ENCODE measurements at places on chromosomes 16 and 17.

GRCh38 chr17:58336456-58337209 is 8.0 kb upstream of the TSPOAP1 start:
- no peak for DNase-seq

DNA sequence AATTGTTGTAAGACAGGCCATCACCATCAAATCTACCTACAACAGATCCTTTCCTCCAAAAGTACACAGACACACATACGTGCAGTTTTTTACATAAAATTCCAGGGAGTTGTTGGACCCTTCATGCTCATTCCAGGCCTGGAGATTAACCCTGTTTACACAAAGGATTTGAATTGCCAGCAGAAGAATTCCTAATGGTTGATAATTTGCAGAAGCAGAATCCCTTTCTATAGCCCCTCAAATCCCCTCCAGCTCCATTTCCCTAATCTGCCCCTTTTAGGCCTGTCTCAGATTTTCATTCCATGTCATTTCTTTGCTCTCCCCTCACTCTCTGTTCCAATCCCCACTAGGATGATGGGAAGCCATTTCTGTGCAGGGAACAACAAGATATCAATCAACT is 102.9 kb upstream of the TOX3 start:
- DNase-seq: no peak

- no peak for DNase-seq
Measured at GRCh38 chr16:65855171-65856145, 511.0 kb upstream of the CDH5 start.

DNA sequence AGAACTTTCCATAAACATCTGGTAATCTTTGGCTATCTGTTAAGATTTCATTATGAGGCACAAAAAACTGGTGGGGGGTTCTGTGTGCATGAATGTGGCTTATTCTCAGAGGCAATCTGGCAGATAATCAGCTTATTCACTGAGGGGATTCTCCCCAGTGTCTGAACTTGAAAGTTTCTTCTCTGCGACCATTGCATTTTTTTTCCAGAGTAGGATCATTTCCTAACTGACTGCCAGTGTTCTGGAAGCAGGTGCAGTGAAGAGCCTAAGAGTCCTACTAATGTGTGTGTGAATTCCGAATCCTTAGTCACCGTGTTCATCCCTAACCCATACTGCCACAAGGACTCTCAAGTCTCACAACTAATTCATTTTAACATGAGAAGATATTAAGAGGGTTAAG is 64.9 kb upstream of the LRRC37A3 start:
- no peak for DNase-seq

DNA sequence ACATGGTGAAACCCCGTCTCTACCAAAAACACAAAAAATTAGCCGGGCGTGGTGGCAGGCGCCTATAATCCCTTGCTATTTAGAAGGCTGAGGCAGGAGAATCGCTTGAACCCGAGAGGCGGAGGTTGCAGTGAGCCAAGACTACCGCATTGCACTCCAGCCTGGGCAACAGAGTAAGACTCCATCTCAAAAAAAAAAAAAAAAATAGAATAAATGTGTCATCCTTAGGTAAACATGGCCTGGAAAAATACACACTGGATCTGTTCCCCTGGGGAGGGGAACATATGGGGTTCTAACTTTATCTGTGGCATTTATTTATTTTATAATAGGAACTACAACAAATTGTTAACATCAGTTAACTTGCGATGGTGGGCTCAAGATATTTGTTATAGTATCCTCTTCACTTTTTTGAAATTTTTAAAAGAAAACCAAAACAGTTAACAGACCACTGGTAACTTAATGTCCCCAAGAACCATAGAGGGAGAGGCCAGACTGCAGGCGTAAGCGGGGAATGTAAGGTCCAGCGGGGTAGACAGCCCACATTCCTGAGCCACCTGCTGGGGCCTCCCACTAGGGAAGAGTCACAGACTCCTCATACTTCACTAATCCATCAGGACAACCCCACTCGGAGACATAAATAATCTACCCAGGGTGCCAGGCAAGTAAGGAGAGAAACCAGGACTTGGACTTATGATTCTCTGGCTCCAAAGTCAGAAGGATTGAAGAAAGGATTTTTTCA is 12.5 kb upstream of the TXNDC11 start:
- no peak for DNase-seq

GRCh38 chr17:28033972-28034714 is 8.3 kb upstream of the NLK start:
- no peak for DNase-seq

DNA sequence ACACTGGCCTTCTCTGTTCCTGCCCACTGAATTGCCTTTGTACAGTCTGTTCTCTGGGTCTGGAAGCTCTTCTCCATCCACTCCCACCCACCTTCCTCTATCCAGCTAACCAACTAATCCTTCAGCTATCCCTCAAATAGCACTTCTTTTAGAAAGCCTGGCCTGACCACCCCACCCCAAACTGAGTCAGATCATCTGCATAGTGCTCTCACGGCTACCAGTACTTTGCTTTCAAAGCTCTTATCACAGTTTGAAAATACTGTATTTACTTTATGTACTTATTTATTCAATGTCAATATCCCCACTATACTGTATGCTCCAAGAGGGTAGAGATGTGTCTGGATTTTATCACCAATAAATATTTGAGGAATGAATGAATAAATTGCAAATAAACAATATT is 4.5 kb upstream of the CLDN7 start:
- DNase-seq: no peak

GRCh38 chr16:84502581-84502980 is 1.9 kb downstream of the MEAK7 start:
- DNase-seq: no peak

DNA sequence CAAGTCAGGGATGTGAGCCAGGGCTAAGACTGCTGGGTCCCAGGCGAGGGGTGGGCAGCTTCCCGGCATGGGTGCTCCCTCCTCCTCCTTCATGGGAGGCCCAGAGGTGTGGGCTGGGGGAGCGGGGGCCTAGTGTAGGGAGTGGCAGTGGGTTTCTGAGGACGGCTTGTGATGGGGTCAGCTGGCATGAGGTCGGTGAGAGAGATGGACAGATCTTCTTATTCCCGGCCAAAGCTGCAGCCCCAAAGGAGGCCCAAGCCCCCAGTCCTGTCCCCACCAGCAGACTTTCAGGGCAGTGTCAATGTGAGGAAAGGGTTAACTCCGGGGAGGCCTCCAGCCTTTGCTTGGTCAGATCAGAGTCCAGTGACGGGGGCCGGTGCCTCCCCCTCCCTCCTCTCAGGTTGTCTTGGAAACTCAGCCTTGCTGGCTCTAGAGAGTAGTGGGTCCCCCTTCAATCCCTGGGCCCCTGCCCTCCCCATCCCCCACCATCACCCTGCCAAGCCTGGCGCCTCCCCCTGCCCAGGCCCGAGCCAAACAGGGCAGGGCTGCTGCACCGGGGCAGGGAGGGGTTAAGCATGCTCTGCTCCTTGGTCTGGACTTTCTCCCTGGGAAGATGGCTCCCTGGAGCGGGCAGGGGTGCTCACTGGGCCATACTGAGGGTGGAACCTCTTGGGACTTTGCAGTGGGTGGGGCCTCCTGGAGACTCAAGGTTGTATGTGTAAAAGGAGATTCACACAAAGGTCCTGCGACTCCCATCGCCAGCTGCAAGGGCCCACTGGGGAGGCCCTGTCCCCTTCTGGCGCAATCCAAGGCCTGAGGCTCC is 12.4 kb downstream of the NAT9 start:
- no peak for DNase-seq

- DNase-seq: no peak
Measured at GRCh38 chr17:44349553-44350070, 4.5 kb downstream of the GRN start.

DNA sequence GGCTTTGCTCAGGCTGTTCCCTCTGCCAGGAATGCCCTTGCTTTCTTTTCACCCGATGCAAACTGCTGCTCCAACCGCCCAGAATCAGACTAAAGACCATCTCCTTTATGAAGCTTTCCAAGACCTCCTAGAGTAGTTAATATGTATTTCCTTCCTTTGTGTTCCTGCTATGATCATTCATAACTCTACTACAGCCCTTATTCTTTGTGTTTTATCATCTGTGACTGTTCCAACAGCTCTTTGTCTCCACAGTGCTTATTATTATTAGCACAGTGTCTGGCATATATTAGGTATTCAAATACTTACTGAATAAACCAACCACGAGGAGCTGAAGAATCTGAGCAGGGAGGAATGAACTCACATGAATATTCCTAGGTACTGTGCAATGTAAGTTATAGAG is 7.6 kb downstream of the PSME3IP1 start:
- no peak for DNase-seq

- no peak for DNase-seq
Measured at GRCh38 chr16:79101491-79101890, 499.0 kb downstream of the MAF start.

GRCh38 chr16:24583494-24583893 is 44.1 kb downstream of the RBBP6 start:
- DNase-seq: no peak

DNA sequence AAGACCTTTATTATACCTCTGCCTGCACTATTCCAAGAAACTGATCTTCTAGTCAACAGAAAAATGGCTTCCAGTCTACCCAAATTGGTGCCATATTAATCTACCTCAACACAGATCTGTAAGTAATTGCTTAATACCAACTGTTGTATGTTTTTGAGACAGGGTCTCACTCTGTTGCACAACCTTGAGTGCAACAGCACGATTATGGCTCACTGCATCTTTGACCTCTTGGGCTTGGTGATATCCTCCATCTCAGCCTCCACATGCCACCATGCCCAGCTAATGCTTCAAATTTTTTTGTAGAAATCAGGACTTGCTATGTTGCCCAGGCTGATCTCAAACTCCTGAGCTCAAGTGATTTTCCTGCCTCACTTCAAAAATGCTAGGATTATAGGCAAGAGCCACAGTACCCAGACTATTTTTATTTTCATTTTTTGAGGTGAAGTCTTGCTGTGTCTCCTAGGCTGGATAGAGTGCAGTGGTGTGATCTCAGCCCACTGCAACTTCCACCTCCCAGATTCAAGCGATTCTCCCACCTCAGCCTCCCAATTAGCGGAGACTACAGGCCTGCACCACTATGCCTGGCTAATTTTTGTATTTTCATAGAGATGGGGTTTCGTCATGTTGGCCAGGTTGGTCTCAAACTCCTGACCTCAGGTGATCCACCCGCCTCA is 14.4 kb downstream of the NUFIP2 start:
- DNase-seq: no peak

GRCh38 chr17:75876938-75877751 is 1.2 kb downstream of the TRIM47 start:
- DNase-seq: no peak

DNA sequence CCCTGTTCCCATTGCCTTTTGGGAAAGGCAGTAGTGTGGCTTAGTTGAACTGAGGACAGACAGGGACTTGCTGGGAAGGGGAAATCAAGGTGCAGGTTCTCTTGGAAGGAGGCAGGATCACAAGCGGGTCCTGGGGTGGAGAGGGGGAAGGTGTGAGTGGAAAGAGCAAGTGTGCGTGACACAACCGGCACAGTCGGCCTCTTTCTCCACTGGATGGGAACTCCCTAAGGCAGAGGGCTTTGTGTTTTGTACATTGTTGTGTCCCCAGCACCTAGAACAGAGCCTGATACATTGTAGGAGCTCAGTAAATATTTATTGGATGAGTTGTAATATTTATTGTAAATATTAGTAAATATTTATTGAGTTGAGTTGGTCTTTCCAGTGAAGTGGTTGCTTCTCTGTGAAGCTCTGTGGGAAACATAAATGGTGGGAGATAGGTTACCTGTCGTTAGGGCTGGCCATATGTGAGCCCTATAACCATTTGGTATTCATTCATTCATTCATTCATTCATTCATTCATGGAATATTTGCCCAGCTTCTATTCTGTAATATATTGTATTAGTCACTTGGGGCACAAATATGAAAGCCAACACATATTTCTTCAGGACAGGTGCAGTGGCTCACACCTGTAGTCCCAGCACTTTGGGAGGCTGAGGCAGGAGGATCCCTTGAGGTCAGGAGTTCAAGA is 34.0 kb downstream of the SMARCE1 start:
- no peak for DNase-seq

GRCh38 chr17:36004594-36005108 is 3.3 kb upstream of the CCL15 start:
- DNase-seq: no peak

DNA sequence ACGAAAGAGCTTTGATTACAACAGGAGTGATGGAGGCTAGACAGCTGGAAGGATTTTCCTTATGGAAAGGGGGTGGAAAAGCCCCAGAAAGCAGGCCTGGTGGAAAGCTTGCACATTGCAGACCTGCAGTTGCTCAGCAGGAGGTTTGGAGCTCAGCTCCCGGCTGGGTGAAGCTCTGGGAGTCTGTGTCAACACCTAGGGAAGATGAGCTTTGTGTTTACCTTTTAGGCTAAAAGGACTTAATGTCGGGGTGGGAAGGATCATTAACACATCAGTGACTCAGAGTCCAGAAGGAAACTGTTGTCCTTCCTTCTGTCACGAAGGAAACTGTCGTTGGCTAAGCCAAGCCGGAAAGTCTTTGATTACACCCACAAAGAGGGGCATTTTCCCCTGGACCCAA is 48.2 kb downstream of the RAP1GAP2 start:
- no peak for DNase-seq

GRCh38 chr17:3964203-3965117 is at the start of gene ATP2A3:
TSS of gene ATP2A3 (minus strand) at chr17:3964437. CDS start at chr17:3964291, 146 bp downstream.
- peak; percentile 68 for DNase-seq

GRCh38 chr17:3602499-3602898 is 6.7 kb downstream of the TRPV1 start:
- no peak for DNase-seq

- DNase-seq: no peak
Measured at GRCh38 chr16:10022098-10022497, 160.1 kb downstream of the GRIN2A start.

GRCh38 chr17:48100591-48101011 is 677 bp downstream of the CBX1 start:
- no peak for DNase-seq

GRCh38 chr17:12866244-12866643 is 76.9 kb downstream of the ARHGAP44 start:
- no peak for DNase-seq

- DNase-seq: peak; percentile 17
Measured at GRCh38 chr16:87344931-87345631, 27.9 kb upstream of the C16orf95 start.

GRCh38 chr16:54937671-54938211 is 7.1 kb downstream of the IRX5 start:
- DNase-seq: no peak

DNA sequence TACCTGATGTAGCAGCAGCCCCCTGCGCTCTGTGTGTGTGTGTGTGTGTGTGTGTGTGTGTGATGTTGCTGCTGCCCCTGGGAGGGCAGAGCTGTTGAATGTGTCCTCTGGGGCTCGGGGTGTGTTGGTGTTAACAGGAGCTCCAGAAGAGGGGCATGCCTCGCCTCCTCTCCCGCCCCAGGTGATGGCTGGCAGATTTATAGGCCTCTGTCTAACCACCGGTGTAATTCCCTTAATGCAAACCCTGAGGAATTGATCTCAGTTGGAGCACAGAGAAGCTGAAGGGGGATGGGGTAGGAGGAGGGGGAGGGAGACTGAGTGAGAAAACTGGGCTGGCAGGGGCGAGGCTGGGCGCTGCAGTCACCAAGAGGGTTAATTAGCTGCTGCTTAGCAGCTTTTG is 10.0 kb downstream of the CACNA1G start:
- no peak for DNase-seq

DNA sequence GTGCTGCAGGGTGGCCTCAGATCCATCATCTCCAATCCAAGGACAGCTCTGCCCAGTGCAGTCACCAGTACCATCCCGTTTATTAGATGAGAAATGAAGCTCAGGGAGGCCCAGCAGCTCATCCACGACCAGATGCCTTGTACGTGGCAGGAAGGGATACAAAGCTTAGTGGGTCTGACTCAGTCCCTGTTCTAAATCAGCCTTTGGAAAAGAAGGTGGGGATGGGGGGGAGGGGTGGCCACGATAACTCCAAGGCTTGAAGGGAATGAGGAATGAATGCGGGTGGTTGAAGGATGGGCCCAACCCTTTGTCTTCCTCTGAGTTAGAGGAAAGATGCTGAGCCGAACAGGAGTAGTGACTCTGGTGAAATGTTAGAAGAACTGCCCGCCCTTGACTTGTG is 25.8 kb downstream of the LLGL2 start:
- no peak for DNase-seq

All from activated T-helper 1 cell treated with anti-CD3 and anti-CD28 coated beads, Interleukin-2, amount 50 U/mL, for 16 hours (primary cell).